Mesothelial cell of epicardium (in vitro differentiated cells): ENCODE measurements at places on chromosomes 6 and 20.

- peak; percentile 77 for DNase-seq
Measured at GRCh38 chr20:32743237-32744112, at the start of gene COMMD7. Gene COMMD7, minus strand, starts transcription at chr20:32743467. Its CDS starts 76 bp downstream, at chr20:32743391.

GRCh38 chr6:125526007-125526720 is 223.3 kb upstream of the HEY2 start:
- no peak for DNase-seq

- peak; percentile 71 for DNase-seq
Measured at GRCh38 chr20:58907320-58908137, 55.0 kb downstream of the GNAS start.

DNA sequence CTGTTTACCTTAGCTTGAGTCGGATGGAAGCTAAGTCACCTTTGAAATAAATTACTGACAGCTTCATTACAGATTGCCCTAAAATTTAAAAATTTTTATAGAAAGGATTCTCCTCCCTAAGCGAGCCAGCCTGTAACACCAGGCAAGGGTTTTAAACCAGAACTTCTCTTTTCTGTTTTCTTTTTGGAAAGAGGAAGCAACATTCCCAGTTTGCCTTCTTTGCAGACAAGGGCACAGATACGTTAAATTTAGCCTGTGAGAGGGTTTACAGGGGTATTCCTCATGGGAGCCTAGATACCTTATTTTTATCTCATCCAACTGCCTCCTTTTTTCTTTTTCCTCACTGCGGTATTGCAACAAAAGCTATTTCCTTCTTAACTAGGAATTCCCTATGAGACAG is 45.0 kb downstream of the GNAS start:
- no peak for DNase-seq

GRCh38 chr6:64817525-64817924 is 889.5 kb downstream of the EYS start:
- DNase-seq, result no peak

DNA sequence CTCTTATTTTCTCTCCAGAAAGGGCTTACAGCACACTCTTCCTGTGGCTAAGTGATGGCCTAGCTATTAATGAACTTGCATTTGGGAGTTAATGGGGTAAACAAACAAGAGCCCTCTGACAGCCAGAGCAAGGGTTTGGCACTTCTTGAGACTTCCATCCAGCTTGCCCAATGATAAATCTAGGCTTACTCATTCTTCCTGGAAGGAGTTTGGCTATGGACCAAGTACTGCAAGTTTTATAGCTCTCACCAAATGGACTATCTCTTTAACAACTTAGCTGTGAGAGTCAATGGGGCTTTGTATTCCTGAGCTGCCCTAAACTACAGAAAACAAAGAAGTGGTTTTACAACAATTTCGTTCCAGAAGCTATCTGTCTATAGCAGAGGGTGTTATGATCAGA is 16.7 kb upstream of the PI3 start:
- no peak for DNase-seq

- no peak for DNase-seq
Measured at GRCh38 chr6:39217177-39217864, 12.0 kb downstream of the KCNK5 start.

DNA sequence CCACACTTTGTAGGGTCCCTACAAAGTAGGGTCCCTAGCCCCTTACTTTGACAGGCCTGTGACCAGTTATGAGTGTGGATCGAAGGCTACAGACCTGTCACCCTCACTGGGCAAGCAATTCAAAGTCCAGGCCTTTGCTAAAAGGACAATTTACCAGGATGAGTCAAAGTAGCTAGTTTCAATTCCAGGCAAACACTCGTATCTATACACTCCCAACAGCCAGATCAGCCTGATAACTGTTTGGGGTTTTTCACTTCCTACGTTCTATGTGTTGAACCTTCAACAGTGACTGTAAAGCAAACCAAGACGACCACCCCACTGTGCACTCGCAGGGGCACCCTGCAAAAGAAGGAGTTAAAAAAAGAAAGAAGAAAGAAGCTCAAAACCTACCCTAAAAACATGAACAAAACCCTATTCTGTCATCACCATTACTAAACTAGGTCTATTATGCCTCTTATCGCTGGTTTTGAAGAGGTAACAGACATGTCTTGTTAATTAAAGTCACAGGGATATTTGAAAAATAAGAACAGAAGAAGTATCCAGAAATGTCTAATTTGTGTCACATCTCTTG is 3.2 kb downstream of the GFOD1 start:
- no peak for DNase-seq

GRCh38 chr6:64186592-64186991 is 551.0 kb downstream of the PHF3 start:
- DNase-seq, result no peak

DNA sequence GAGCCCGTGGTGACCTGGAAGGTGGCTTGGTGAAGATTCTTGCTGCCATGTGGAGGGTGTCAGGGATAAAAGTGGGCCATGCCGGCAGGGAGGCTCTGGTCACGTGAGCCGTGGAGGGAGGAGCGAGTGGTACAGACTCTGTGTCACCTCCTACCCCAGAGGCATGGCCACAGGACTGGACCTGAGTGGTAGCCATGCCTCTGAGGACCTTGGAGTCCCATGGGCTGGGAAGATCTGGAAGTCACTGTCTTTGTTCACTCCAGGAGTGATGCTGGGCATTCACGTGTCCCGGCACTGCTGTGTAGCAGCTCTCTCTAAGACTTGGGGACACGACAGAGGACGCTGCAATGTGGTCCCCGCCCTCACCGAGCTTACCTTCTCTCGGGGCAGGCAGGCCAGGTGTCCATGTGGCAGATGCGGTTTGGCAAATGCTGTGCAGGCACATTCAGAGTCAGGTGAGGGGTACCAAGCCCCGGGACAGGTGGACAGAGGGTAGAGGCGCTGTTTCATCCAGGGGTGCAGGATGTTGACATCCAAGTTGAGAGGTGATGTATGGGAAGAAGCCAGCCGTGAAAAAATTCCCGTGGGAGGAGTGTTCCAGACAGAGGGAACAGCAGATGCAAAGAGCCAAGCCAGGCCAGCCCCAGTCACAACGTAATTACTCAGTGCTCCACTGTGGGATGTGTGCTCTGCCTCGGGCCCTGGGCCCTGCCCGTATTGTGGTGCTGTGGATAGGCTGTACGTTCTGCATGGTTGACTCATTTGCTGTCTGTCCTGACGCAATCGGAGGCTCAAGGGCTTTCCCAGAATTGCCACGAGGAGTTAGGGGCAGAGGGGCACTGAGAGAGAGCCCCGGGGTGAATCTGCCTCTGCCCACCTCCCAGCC is 307.8 kb downstream of the TAF4 start:
- peak; percentile 8 for DNase-seq

DNA sequence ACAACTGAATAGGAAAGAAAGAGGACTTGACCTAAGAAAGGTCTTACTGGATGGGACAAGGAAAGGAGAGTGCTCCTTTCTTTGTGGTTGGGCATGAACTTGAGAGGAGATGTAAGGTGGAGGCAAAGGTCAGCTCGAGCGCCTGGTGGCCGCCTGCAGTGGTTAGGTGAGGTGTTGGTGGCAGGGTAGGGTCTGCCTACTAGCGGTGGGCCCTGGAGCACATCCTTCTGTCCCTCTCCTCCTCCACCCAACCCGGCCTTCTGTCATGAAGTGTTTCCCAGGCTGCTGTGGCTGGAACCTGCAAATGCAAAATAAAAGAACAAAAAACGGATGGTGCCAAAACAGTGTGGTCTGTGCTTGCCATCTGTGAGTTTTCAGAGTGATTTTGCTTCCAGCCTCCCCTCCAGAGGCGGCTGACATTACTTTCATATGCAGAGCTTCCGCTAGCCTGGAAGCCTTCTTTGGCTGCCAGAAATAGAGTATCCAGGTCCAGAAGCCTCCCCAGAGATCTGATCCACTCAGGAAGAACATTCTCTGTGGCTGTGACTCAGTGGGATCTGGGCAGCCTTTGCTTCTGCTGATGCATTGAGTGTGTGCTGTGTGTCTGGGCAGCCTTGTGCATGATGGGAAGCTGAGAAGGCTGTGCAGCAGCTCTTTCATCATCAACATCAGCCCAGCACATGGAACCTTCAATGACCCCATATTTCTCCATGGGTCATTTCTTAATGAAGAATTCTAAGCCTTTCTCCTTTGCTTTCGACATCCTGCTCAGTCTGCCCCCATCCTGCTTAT is 79.8 kb upstream of the FAM184A start:
- no peak for DNase-seq

DNA sequence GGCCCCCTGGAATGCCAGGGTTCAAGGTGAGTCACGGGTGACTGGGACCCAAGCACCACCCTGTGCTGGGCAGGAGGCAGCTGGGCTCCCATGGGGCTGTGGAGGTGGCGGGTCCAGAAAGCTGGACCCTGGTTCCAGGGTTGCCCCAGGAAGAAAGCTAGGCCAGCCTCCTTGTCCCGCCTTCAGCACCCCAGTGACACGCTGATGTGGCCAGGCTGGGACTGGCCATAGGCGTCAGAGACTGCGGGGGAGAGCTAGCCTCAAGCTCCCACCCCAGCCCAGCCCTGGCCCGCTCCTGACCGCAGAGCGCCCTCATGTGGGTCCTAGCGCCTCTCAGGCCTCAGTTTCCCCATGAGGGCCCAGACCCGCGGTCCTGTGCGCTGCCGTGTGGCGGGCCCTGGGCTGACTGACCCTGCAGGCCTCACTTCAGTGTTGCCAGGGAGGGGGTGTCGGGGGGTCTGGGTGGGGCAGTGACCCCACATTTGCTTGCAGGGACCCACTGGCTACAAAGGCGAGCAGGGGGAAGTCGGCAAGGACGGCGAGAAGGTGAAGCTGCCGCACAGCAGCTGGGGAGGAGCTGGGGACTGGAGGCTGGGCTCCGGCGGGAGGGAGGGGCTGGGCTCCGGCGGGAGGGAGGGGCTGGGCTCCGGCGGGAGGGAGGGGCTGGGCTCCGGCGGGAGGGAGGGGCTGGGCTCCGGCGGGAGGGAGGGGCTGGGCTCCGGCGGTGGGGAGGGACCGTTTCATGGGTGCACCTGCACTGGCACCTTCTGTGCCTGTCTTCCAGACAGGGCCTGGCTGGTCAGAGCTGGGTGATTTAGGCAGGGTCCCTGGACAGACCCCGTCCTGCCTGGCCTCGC is 7.9 kb downstream of the COL9A3 start:
- peak; percentile 64 for DNase-seq

GRCh38 chr6:116170358-116171057 is 44.6 kb upstream of the COL10A1 start:
- no peak for DNase-seq

DNA sequence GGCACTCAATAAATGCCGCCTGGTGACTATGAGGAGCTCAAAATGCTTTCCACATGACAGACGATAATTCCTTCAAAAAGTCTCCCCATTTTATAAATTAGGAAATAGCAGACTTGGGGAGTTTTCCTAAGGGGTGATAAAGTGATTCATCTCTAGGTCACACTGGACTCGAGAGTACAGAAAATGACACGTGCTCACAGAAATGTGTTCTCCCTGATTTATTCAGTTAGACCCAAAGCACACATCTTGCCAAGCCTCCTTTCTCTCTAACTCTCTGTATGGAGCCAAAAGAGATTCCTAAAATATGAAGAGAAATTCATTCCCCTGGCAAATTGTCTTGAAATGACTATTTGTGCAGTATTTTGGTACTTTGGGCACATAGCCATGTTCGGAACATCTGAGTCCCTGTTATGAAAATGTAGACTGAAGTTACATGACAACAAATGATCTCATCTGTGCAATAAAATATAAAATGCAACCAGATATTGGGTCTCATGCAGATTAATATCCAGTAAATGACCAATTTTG is 381.1 kb downstream of the TFAP2B start:
- DNase-seq, result no peak

DNA sequence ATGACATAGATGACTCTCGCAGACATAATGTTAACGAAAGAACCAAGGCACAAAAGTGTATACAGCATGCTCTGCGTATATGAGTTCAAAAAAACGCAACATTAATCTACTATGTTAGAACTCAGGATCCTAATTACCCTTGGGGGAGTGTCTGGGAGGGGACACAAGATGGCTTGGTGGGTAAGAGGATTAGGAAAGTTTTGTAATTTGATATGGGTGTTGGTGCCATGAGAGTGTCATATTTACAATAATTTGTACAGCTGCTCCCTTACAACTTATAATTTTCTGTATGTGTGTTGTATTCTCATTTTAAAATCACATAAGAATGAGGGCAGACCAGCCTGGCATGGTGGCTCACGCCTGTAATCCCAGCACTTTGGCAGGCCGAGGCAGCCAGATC is 38.6 kb downstream of the TFEB start:
- DNase-seq, result no peak

DNA sequence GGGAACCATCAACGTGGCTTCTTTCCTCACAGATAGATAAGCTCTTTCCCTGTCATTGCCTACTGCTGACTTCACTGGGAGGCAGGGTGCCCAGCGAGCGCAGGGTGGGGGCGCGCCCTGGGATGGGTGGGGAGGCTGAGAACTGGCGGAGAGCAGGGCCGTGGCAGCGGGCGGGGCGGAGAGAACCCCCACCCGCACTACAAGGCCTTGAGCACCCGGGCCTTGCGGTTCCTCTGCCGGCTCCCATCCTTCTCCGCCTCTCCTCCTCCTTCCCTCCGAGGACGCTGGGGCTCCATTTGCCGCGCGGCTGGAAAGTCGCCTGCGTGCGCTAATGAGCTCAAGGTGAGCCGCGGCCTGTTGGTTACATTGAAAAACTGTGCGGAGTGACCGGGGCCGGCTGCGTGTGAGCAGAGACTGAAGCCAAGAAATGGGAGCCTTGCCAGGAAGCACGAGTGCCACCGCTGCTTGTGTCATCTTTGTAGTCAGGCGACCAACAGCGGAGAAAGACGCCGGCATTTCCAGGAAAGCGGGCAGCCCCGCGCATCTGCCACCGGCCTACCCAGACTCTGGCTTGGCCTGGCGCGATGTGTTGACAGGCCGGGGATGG is 963.5 kb upstream of the SLC35B3 start:
- DNase-seq, result no peak

DNA sequence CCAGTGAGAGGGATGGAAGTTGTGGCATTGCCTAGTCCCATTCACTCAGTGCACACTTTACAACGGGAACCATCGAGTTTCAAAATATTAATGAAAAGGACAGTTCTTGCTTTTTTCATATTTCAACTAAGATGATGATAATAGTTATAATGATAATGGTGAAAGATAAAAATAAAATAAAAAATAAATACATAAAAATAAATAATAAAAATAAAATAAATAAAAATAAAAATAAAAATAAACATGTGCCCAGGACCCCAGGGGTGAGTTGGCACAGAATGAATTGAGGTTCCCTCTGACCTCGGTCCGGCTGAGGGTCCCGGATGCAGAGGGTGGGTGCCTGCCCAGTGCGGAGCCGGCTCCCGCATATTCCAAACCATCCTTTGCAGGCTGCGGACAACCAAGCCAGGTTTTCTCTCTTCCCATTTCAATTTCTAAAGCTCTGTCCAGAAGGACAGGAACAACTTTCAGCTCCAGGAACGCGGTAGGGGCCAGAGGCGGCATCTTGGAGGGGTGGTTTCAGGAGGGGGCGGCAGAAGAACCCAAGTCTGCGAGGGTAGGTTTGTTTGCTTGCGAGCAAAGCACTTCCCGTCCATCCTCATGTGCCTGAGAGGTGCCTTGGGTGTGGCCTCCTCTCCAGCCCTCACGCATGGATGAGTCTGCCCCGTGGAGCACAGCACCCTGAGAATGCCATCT is 236.8 kb downstream of the DLL1 start:
- peak; percentile 6 for DNase-seq
